ENCODE measurements at places on chromosomes 6 and 20.
A peak's percentile ranks its signal among the peaks of the same experiment; 100 is the strongest.

DNA sequence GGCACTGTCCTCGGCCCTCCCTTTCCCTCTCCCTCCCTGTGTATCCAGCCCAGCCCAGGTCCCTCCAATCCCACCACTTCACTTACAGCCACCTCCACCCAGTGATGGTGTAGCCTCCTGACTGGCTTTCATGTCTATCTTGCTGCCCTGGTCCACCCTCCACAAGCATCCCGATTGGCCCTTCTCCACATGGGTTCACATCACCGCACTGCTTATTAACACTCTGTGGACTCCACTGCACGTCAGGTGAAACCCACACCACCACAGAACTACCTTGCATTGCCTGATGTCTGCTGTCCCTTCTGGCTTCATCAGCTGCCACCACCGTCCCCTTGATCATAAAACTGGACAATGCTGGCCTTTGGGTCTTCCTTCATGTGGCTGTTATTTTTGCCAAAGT, 220.4 kb upstream of the ARID1B start:
- DNase-seq = no peak

- DNase-seq = peak; percentile 49
Observed at GRCh38 chr20:17635332-17636244, 46.5 kb downstream of the RRBP1 start.

GRCh38 chr6:169701311-169701953, 397 bp downstream of the WDR27 start:
- no peak for DNase-seq

DNA sequence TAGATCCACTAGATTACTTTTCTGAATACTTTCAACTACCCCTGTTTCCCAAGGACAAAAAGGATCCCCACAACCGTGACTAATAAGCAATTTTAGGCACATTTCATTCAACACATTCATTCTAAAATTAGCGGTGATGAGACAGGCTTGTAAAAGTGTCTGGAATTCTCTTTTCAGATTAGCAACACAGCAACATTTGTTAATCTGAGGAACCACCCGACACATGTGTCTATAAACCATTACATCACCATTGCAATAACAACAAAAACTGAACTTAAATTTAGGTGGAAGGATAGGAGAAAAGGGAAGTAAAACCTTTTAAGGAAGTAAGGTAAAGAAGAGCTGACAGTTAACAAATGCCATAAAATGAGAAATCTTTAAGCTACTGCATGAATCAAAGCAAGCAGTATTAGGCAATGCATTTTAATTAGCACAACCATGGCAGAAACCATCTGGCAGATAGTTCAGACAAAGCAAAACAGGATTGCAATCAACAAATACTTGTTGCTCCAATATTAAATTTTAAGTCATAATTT, 49.1 kb downstream of the MAP3K7 start:
- no peak for DNase-seq

DNA sequence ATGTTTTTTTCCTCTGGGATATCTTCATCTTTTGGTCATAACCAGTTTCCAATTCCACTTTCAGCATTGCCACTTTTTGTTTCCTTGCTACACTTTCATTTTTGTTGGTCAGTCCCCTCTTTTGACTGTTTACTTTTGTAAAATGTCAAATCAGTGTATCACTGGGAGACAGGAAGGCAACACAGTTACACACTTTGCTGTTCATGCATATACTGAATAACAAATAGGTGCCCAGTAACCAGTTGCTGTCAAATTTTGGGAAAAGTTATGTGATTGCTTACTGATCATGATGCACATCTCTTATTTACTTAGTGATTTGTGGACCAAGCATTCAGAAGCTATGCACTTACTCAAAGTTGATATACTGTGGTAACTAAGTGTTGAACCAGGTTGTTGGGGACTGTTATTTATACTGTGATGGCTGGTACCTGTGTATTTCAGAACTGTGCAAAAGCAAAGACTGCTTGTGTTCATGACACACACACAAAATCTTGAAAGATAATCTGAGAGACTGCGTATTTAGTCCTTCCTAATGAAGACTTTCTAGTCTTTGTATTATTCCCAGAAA, 41.0 kb downstream of the ZNF292 start:
- no peak for DNase-seq

GRCh38 chr20:45449528-45449927, 20.0 kb upstream of the WFDC2 start:
- no peak for DNase-seq

- DNase-seq = no peak
Observed at GRCh38 chr6:161833099-161833860, 559.4 kb upstream of the AGPAT4 start.

- no peak for DNase-seq
Observed at GRCh38 chr6:52162940-52163908, 23.0 kb upstream of the IL17A start.

GRCh38 chr6:28648035-28648877, 122.6 kb downstream of the GPX5 start:
- peak; percentile 77 for DNase-seq

GRCh38 chr20:7426890-7427496, 513.3 kb downstream of the HAO1 start:
- no peak for DNase-seq

GRCh38 chr20:64237316-64237715, 18.2 kb upstream of the PCMTD2 start:
- no peak for DNase-seq

DNA sequence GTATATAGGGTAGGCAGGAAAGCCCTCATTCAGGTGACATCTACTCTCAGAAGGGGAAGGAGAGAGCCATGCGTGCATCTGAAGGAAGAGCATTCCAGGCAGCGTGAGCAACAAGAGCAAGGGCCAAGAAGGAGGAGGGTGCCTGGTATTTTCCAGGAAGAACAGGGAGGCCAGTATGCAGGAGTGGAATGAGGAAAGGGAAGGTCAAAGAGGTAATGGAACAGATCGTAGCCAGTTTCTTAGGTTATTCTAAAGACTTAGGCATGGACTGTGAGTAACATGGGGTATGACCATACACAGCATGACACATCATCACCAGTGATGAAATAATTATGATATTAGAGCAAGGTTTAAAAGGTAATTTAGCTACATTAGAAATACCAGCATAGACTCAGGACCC, 24.1 kb downstream of the ALDH8A1 start:
- DNase-seq = no peak

GRCh38 chr20:53678315-53678989, 84.8 kb upstream of the ZNF217 start:
- DNase-seq = no peak

GRCh38 chr6:37607944-37608343, 89.7 kb downstream of the MDGA1 start:
- no peak for DNase-seq

- no peak for DNase-seq
Observed at GRCh38 chr20:44598423-44599305, 16.3 kb downstream of the PKIG start.

- peak; percentile 78 for DNase-seq
Observed at GRCh38 chr20:46027245-46027853, 1.7 kb upstream of the SLC12A5 start.

GRCh38 chr6:33926451-33926850, 122.6 kb upstream of the MLN start:
- DNase-seq = peak; percentile 23

- no peak for DNase-seq
Observed at GRCh38 chr6:33391922-33392594, 435 bp downstream of the KIFC1 start.

DNA sequence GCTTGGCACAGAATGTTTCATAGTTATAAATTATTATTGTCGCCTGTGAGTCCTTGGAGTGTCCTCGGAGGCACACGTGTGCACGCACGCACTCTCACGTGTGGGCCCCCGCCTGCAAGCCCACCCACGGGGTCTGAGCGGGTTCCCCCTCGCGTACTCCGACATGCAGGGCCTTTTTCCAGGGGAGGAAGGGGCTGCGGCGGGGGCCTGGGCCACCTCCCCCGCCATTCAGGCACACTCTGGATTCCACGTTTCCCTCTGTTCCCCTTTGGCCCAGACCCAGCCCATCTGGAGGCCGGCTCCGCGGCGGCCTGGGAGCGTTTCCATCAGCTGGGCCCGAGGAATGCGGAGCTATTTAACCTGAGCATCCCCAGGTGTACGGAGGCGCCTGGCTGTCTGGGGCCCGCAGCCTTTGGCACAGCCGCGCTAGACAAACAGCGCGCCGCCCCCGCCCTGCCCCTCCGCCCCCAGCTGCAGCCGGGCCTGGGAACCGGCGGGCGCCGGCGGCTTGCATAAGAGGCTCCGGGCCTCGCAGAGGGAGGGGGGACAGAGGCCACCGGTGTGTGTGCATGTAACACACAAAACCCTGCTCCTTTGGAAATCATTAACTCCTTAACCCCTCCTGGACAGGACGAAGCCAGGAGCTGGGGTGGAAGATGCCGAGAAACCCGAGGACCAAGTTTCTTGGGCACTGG, 3.3 kb downstream of the ID1 start:
- peak; percentile 80 for DNase-seq

DNA sequence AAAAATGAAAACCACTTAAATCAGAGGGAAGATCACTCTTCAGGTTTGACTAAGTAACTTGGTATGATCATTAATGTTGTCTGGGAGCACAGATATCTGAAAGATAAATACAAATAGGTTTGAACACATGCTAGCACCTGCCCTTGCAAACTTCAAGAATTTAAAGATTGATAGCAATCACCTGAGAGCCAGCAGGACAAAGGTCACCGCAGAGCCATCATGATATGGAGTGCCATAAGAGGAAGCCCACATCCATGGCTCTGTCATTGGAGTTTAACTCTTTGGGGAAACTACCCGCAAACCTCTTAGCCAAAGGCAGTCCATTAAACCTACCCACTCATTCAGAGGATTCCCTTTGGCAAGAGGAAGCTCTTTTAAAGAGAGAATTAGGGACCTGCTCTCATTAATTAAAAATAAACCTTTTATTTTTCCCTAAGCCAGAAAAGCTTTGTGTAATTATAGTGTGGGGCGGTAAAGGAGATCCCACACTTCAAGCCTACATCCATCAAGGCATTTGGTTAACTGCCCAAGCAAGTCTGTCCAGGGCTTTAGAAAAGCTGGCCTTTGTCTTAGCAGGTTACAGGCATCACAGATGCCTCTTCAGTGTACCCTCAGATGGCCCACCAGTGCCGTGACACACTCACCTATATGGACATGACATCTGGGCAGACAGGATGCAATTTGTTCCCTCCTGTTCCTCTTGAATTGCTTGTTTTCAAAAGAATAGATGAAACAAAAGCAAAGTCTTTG, 73.0 kb downstream of the SASH1 start:
- DNase-seq = no peak

DNA sequence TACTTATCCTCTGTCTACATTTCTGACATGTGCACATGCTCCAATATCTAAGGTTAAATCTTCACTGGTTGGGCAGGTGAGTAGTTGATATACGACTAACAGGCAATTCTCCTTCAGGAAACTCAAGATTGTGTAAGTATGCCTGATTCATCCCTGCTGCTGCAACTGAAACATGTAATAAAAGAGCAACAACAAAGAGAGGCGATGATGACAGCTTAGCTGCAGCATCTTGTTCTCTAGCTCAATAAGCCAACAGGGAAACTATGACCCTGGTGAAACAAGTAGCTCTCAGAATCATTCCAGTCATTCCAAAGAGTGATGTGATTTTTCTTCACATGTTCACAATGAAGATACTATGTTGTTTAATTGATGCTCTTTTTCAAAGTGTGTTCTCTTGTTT, 74.4 kb downstream of the ELOVL4 start:
- no peak for DNase-seq

- DNase-seq = peak; percentile 50
Observed at GRCh38 chr20:63857764-63858392, 3.4 kb upstream of the ABHD16B start.

- DNase-seq = no peak
Observed at GRCh38 chr20:32966382-32966781, 37.9 kb downstream of the SUN5 start.

GRCh38 chr20:25065072-25065624, 7.2 kb upstream of the ACSS1 start:
- DNase-seq = no peak

DNA sequence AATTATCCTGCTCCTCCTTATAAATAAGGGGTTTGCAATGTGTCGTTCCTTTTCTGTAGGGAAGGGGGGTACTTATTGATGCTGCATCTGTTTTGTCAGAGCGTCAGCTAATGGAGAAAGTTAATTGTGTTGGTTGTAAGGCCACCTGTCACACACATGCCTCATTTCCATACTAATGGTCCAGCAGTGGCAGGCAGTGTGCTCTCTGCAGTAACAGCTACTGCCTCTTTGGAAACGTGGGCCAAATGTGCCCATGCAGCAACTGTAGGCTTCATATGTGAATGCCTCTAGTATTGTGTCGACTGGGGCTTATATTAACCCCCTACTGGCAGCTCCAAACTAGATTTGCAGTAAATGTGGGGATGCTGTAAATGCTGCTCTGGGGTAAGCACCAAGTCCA, 56.3 kb upstream of the OLIG3 start:
- DNase-seq = no peak

GRCh38 chr6:115583290-115583689, 477.4 kb downstream of the FRK start:
- DNase-seq = no peak

DNA sequence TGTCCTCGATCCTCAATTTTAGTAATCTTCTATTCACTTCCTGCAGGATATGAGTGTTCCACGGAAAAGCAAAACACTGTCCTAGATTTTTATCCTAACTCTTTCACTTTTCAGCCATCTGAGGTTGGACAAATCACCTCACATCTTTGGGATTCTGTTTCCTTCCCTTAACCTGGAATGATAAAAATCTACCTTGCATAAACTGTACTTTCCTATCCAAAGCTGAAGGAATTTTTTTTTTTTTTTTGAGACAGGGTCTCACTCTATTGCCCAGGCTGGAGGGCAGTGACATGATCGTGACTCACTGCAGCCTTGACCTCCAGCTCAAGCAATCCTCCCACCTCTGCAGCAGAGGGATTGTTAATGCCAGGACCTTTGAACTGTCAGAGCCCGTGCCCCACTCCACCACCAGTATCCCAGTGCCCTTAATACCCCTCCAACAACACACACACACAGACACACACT, 20.5 kb downstream of the CAPN11 start:
- DNase-seq = no peak

DNA sequence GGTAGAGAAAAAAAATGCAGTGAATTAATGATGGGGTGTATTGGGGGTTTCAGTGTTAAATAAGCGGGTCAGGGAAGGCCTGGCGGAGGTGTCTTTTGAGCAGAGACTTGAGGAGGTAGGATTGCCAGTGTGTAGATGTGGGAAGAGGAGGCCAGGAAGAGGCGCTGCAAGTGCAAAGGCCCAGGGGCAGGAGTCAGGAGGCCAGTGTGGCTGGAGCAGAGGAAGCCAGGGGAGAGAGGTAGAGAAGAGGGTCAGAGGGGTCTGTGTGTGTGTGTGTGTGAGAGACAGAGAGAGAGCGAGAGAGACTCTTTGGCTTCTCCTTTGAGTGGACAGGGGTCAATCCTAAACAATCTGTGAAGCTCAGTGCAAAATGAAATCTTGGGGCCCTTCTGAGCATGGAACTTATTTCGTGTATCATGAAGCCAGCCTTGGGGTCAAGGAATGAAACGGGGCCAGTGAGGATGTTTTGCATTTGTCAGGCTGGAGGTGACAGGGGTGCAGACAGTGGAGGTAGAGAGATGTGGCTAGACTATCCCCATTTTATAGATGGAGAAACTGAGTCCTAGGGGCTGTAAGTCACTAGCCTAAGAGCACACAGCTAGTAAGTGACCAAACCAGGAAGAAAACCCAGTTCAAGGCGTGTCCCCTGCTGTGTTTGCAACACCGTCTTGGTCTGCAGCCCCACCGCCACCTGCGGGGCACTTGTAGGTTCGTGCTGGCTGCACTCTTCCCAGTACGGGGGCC, 9.7 kb upstream of the IP6K3 start:
- no peak for DNase-seq
